Tibial nerve (tissue), 4 donors: ENCODE measurements at places on chromosomes 11 and 22.
A peak's percentile ranks its signal among the peaks of the same experiment; 100 is the strongest.

DNA sequence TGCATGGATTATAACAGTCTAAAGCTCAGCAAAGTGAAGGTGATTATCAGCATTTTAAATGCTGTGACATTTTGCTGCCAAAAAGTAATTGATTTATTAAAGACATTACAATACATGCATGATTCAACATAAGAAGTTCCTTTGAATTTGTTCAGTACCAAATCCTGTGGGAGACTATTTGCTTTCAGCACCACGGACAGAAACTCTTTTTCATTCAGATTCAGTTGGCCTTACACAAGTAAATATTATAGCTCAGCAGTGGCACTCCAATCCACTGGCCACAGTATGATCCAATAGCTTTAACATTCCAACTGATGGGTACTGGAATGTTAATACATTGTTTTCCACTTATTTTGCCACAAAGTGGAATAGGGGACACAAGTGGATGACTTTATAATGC is 806.7 kb downstream of the NTM start:
- no peaks in the 10 kb centered on the region for H3K27me3 ChIP-seq
- H3K36me3 ChIP-seq = no peaks in the 10 kb centered on the region
- no peaks in the 10 kb centered on the region for H3K4me1 ChIP-seq
- no peak overlapping the region for H3K4me3 ChIP-seq
- H3K27ac ChIP-seq = no peak overlapping the region

DNA sequence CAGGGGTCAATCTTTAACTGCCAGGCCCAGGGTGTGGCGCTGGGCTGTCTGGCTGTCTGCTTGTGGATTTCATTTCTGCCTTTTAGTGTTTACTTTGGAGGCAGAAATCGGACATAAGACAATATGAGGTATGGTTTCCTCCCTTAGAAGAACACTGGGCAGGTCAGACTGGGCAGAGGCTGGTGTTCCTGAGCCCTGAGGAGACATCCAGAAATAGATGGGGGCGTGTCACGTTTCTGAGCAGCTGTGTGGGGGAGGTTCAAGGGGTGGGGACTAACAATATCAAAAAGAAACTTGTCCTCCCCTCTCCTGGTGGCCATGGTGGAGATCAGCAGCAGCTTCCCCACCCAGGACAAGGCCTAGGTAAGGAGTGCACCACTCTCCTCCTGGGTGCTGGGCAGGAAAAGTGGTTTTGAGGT is at the start of gene ART1:
TSS of gene ART1 (plus strand) at position 312 of the 419 bp plus-strand sequence. CDS start 14,086 bp downstream, outside the sequence.
- H3K27me3 ChIP-seq = no peaks in the 10 kb centered on the region
- DNase-seq = no peak
- no peaks in the 10 kb centered on the region for H3K36me3 ChIP-seq
- no peak within 1 kb of the TSS for H3K4me3 ChIP-seq

- H3K4me1 ChIP-seq = peaks cover 10% of the 10 kb centered on the region
- H3K27ac ChIP-seq = no peak overlapping the region
- H3K4me3 ChIP-seq = no peak overlapping the region
- peaks cover 3% of the 10 kb centered on the region for H3K27me3 ChIP-seq
- no peaks in the 10 kb centered on the region for H3K36me3 ChIP-seq
- no peak for DNase-seq
Observed at GRCh38 chr11:32438866-32439489, 3.6 kb upstream of the WT1 start.

GRCh38 chr11:132671851-132672370 is 860.4 kb downstream of the OPCML start:
- no peaks in the 10 kb centered on the region for H3K36me3 ChIP-seq
- H3K4me3 ChIP-seq = no peak overlapping the region
- no peaks in the 10 kb centered on the region for H3K4me1 ChIP-seq
- DNase-seq = no peak
- no peaks in the 10 kb centered on the region for H3K27me3 ChIP-seq

DNA sequence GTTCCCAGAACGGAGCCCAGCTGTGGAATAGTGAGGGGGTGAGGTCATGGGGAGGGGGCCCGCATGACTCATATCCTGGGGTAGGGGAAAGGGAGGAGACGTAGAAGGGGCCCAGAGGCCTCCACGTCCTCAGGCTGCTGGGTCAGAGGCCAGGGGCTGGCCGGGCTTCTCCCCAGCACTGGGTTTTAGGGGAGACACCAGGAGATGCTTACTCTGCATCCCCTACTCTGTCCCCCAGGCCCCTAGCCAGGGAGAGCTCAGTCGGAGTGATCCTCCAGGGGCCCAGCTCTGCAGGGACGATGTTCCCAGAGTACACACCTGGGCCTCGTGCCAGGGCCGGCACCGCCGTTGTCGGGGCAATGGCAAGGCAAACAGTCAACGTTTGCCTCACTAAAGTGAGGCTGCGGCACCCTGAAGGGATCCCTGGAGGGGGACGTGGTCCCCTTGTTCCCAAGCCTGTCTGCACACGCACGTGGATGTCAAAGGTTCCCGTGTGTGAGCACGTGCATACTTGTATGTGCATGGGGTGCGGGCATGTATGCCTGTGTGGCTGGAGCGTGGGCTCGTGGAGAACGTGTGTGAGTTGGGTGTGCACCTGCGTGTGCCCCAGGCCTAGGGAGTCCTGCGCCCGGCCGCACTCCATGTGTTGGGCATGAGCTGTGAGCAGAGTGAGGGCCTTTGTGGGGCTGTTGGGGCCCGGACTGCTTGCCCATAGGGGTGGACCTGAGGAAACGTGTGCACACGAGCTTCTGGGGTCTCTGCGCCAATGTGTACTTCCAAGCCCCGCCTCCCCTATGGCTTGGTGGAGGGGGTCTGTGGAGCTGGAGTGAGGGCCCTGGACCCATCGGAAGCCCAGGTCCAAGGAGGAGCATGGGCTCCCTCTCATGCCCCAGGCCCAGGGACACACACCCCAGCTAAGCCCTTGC is 14.2 kb downstream of the PRR33 start:
- H3K27me3 ChIP-seq = no peaks in the 10 kb centered on the region
- no peaks in the 10 kb centered on the region for H3K4me1 ChIP-seq
- DNase-seq = no peak
- H3K27ac ChIP-seq = peak overlapping the region; percentile 88
- no peaks in the 10 kb centered on the region for H3K36me3 ChIP-seq

DNA sequence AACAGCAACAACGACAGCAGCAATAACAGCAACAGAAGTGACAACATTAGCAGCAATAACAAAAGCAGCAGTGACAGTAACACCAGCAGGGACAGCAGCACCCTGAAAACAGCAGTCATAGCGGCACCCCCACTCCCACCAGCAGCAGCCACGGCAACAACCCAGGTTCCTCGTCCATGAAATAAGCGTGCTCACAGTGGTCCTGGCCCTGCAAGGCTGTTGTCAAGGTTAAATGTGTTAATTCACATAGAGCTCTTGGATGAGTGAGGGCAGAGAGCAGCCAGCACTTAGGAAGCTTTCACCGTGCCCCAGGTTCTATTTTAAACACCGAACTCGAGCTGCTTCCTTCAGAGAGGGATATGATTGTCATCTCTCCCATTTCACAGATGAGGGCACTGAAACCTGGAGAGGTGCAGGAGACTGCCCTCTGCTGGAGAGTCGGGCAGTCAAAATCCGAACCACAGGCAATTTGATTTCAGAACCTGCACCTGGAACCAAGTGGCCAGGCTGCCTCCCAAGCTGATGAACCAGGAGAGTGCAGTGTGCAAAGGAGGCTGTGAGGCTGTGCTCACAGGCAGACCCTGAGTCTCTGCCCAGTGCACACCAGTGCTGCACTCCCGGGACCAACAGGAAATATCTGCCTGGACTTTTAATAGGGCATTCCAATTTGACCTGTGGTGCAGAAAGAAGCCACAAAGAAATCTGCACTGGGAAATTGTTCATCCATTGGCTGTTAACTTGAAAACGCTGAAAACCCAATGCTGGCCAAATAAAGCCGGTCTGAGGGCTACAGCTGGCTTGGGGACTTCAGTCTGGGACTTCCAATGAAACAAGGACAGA is 22.9 kb upstream of the FGF3 start:
- DNase-seq = no peak
- no peak overlapping the region for H3K27ac ChIP-seq
- no peaks in the 10 kb centered on the region for H3K4me1 ChIP-seq
- H3K36me3 ChIP-seq = no peaks in the 10 kb centered on the region
- H3K27me3 ChIP-seq = no peaks in the 10 kb centered on the region

GRCh38 chr11:32391956-32392553 is 43.3 kb downstream of the WT1 start:
- H3K27me3 ChIP-seq = no peaks in the 10 kb centered on the region
- H3K4me1 ChIP-seq = no peaks in the 10 kb centered on the region
- no peak overlapping the region for H3K4me3 ChIP-seq
- H3K36me3 ChIP-seq = no peaks in the 10 kb centered on the region
- H3K27ac ChIP-seq = no peak overlapping the region

GRCh38 chr22:42222140-42222539 is 48.3 kb downstream of the TCF20 start:
- no peaks in the 10 kb centered on the region for H3K27me3 ChIP-seq
- no peaks in the 10 kb centered on the region for H3K36me3 ChIP-seq
- no peak overlapping the region for H3K4me3 ChIP-seq
- H3K27ac ChIP-seq = no peak overlapping the region

GRCh38 chr11:77771135-77771534 is 49.4 kb downstream of the RSF1 start:
- no peak for DNase-seq
- no peaks in the 10 kb centered on the region for H3K36me3 ChIP-seq
- no peaks in the 10 kb centered on the region for H3K4me1 ChIP-seq
- H3K27ac ChIP-seq = no peak overlapping the region
- H3K4me3 ChIP-seq = no peak overlapping the region

DNA sequence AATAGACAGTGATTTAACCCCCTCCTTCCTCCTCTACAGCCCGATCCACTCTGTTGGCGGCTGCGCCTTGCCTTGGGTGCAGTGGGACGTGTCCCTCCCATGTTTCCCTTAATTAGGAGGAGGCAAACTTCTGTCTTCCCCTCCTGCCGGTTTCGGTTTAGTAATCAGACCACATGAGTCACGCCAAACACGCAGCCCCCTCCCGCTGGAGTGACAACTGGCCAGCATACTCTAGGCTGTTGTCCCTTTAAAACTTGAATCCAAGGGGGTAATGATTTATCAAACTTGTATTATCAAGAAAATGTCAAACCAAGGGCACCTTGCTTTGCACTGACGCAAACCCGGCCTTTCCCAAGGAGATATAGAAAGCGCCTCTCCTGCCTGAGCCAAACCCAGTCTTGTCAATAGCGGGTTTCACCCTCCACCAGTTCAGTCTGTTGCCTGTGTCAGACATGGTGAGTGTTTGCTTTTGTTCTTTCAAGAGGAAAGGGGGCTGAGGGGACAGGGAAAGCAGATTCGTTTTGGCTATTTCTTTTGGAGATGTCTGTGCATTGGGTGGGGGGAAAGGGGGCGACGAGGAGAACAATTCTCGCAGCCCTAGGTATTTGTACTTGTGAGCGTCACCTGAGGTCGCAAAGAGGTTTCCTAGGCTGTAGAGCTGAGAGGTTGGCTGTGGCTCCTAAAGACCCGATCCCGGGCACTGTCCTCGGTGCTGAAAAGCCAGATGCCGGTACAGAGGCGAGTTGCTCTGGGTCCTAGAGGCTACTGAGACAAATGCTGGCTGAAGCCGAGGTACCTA is at the start of gene SLC6A5:
TSS of gene SLC6A5 (plus strand) at position 388 of the 799 bp plus-strand sequence. CDS start at position 453, 65 bp downstream.
- H3K27ac ChIP-seq = no peak within 1 kb of the TSS
- no peak within 1 kb of the TSS for H3K4me3 ChIP-seq
- H3K36me3 ChIP-seq = no peaks in the 10 kb centered on the region
- peaks cover 23% of the 10 kb centered on the region for H3K4me1 ChIP-seq
- no peaks in the 10 kb centered on the region for H3K27me3 ChIP-seq

DNA sequence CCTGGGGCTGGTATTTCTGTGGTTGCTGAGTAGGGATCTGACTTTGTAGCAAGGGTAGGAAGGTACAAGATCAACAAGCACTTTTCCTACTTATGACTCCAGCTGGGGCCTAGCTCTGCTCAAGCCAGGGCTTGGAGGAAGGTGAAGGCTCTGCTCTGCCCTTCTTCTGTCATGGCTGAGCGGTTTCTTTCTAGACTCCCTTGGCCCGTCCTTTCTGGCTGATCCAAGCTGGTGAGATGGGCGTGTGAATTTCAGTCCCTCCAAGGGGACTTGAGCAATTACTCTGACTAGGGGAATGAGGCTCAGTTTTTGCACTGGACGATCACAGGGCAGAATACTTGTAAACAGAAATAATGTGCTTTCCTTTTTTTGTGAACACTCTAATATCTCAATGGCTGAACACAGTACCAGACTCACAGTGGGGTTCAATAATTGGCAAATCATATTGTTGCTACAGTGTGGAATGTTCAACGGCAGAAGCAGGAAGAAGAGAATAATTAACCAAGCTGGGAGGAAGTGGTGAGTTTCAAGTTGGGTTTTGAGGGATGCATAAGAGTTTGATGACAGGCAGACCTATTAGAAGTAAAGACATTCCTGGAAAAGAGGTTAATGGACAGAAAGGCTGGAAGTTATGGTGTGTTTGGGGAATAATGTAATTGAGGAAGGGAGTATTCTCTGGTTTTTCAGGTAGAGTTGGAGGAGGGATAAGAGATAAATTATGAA is 507.6 kb downstream of the MIAT start:
- DNase-seq = no peak
- no peaks in the 10 kb centered on the region for H3K27me3 ChIP-seq
- no peak overlapping the region for H3K27ac ChIP-seq
- no peaks in the 10 kb centered on the region for H3K36me3 ChIP-seq

GRCh38 chr11:104487046-104487806 is 323.3 kb upstream of the PDGFD start:
- H3K27me3 ChIP-seq = no peaks in the 10 kb centered on the region
- H3K4me1 ChIP-seq = no peaks in the 10 kb centered on the region
- no peaks in the 10 kb centered on the region for H3K36me3 ChIP-seq
- no peak overlapping the region for H3K4me3 ChIP-seq
- DNase-seq = no peak

- peaks cover 8% of the 10 kb centered on the region for H3K4me1 ChIP-seq
- peak; percentile 50 for DNase-seq
- no peak overlapping the region for H3K4me3 ChIP-seq
- no peak overlapping the region for H3K27ac ChIP-seq
Observed at GRCh38 chr11:74325649-74326645, 14.5 kb upstream of the P4HA3 start.

- H3K4me1 ChIP-seq = peaks cover 45% of the 10 kb centered on the region
- no peak for DNase-seq
- peak overlapping the region; percentile 85 for H3K27ac ChIP-seq
- peak overlapping the region; percentile 84 for H3K4me3 ChIP-seq
Observed at GRCh38 chr11:71447791-71448256, 369 bp downstream of the DHCR7 start.

DNA sequence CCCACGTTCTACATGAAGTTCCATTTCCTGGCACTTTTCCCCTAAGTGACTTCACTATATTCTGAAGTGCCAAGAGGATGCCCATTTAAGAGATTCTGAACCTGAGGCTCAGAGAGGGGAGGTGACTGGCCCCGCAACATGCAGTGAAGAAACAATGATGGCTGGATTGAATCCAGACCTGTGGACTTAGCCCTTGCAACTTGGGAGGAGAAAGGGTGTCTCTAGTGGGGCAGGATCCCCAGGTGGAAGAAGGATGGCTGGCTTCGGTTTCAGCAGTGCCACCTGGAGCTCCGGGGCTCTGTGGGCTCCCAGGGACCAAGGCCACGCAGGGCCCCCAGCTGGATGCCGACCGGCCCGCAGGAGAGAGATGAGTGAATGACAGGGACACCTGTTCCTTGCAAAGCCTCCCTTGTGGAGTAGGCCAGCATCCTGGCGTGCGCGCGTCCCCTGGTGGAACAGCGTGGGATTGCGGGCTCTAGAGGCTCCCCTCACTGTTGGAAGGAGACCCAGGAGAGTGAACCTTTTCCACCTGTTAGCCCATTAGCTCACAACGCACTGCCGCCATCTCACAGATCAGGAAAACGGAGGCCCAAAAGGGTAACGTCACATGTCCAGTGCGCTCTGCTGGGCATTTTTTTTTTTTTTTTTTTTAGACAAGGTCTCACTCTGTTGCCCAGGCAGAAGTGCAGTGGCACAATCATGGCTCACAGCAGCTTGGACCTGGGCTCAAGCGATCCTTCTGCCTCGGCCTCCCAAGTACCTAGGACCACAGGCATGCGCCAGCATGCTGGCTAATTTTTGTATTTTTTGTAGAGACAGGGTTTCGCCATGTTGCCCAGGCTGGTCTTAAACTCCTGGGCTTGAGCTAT is 104.7 kb downstream of the KIAA1671 start:
- H3K27ac ChIP-seq = no peak overlapping the region
- H3K27me3 ChIP-seq = no peaks in the 10 kb centered on the region
